ENCODE measurements at places on chromosomes 12 and 14. TPM values are rescaled to one million over a fixed set of nuclear protein-coding genes. Genes with fewer than 3 reads are reported as not detected.

NRXN3 gene
- total RNA-seq = not detected

WNT5B gene
- total RNA-seq = 0.20 TPM

PRB2 gene
- total RNA-seq = not detected

PXN gene
- 52.5 TPM for total RNA-seq

SDR9C7 gene
- not detected for total RNA-seq

TMEM229B gene
- 0.40 TPM for total RNA-seq

CNTN1 gene
- total RNA-seq = not detected

GLT1D1 gene
- not detected for total RNA-seq

PTPRQ gene
- not detected for total RNA-seq

DNA sequence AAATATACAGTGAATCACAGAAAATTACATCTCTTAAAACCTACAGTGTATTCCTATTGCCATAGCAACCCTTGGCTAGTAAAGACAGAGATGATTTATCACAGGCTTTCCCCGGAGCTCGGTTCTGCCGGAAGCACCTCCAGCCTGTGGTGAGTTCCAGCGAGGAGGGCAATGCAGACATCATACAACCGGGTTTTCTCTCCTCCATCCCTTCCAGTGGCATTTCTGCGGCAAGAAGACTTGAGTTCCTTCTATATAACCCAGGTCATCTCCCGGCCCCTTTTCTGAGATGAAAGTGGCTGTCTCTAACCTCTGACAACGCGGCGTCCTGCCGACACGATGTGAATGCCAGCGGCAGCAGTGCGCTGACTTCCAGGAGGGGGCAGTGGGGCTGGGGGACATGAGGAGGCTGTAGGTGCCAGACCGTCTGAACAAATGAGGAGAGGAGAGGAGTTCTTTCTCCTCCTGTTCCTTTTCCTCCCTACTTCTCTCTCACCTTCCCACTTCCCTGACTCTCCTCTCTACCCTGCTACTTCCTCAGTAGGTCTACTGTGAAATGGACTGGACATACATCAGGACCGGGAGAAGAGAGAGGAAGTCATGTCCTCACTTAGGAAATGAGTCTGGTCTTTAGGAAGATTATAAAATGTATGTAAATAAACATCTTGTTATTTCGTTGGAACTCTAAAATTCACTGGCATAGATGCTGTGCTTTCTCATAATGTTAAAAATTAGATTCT is 68.6 kb upstream of the MAX start:
- peak; percentile 56 for DNase-seq

GRCh38 chr14:22375321-22375930 is 213.6 kb downstream of the DAD1 start:
- DNase-seq = peak; percentile 62

DNA sequence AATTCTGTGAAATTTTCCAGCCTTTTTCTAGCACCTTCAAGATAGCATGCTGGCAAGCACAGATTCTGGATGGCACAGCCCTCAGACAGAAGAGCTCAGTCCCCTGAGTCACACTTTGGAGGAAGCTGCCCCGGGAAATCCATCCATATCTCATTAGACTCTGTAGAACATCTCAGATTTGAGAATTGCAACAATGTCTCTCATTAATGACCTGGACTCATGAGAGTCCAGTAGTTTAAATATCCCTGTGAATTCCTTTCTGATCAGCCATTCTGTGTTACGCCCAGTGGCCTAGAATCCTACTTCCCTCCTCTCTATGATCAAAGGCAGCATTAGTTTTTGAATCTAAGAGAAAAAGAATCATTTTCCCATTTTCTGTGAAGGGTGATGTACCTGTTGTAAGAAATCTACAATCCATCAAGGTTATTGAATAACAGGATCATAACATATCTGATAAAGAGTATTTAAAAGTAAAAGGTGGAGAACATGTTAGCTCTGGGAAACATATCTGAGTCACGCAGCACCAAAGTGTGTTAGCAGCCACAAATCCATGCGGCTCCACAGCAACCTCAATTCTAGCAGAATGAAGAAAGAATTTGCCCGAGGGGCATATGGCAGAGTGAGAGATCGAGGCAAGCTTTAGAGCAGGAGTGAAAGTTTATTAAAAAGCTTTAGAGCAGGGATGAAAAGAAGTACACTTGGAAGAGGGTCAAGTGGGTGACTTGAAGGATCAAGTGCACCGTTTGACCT is 855.6 kb upstream of the TMEM132C start:
- DNase-seq = no peak

- DNase-seq = peak; percentile 87
These were observed 17.4 kb downstream of the FOXN3 start for GRCh38 chr14:89399594-89400068.

GRCh38 chr14:97633131-97633738 is 836.1 kb downstream of the VRK1 start:
- DNase-seq = no peak

GRCh38 chr14:30015489-30015888 is 87.8 kb upstream of the PRKD1 start:
- DNase-seq = no peak

- peak; percentile 31 for DNase-seq
These were observed 7.7 kb downstream of the ANKRD33 start for GRCh38 chr12:51895378-51896135.

DNA sequence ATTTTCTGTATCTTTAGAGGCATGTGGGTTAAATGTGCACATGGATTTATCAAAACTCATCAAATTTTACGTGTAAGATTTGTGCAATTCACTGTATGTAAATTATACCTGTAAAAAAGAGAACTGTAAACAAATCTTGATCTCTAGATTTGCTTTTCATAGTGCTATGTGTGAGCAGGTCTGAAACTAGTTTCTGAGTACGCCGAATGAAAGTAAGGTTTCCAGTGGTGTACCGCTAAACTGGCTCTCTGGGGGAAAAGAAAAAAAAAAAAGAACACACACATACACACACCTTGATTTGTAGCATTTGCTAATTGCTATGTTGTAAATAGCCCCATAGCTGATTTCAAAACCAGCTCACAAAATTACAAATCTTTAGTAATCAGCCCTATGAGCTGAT is 8.6 kb upstream of the SLC41A2 start:
- no peak for DNase-seq

GRCh38 chr14:83260751-83261150 is 1727.1 kb upstream of the SEL1L start:
- no peak for DNase-seq

DNA sequence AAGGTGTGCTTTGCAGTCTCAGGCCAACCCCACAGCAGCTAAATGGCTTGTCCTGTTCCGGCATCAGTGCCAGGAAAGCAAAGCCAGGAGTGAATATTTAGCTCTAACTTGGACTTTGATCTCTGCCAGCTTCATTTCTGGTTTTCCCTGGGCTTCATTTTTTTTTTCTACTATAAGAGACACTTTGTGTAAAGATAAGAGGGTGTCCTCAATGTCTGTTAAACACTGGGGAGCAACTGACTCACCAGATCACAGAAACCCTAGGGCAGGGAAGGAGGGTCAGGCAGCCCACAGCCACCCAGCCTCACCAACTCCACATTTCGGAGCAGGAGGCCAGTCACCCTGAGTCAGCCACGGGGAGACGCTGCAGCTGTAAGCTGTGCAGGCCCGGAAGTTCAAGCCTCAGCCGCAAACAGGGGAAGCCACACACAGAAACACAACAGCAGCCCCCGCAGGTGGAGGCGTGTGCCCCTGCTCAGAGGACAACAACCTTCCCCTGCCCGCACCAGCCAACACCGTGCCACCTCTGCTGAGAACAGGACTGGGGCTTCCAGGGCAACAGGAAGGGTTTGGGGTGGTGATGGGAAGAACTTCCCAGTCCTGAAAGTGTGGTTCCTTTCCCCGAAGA is 6.3 kb downstream of the TNFRSF1A start:
- peak; percentile 79 for DNase-seq

DNA sequence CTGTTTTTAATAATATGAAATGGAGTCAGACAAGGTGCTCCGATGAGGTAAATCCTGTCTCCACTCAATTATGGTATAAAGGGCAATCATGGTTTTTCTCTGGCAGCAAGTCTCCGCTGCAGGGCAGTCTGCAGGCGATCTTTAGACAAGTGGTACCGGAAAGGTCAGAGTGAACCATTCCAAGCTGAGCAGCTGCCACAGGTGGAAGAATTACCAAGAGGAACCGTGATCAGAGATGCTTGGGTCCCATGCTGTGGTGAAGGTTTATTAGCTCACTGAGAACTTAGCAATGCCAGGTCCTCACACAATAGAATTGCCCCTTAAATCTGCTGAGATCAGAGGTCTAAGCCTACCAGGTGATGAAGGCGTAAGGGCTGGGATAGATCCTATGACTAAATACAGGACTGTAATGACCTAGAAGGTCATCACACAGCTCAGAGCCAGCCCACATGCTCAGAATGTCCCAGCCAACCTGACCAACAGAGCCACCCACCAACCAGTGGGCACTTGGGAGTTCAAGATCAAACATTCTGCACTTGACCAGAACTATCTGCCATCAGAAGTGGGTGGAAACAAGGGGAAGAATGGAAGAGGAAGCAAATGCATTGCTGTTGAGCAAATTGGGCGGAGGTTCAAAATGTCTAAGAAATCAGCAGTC is 175.2 kb upstream of the BCL2L14 start:
- DNase-seq = no peak

GRCh38 chr12:90653040-90653439 is 301.9 kb downstream of the CCER1 start:
- no peak for DNase-seq

- DNase-seq = no peak
These were observed 115.6 kb downstream of the NEDD1 start for GRCh38 chr12:97022536-97023230.

- no peak for DNase-seq
These were observed 170.9 kb upstream of the PTPRQ start for GRCh38 chr12:80273144-80273543.

GRCh38 chr12:64236549-64236948 is 14.5 kb upstream of the KICS2 start:
- DNase-seq = peak; percentile 52

- DNase-seq = peak; percentile 34
These were observed 8.1 kb downstream of the PTPN6 start for GRCh38 chr12:6959058-6959804.

DNA sequence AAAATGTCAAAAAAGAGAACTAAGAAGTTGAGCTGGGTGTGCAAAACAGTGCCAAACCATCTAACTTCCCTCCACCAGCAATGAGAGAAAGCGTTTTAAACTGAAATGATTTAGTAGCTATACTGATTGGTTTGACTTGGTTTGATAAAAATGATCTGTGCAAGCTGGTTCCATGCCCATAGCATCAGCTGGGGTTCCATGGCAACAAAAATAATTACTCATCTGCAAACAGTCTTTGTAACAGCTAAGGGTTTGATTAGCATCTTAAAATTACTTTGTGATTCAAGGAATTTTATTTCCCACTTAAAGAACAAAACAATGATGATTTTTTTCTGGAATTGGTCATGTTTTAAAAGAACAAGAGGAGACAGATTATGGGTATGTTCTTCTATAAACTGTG is 15.0 kb upstream of the BICD1 start:
- DNase-seq = no peak

GRCh38 chr14:58699681-58700205 is 62.0 kb downstream of the DACT1 start:
- DNase-seq = no peak

DNA sequence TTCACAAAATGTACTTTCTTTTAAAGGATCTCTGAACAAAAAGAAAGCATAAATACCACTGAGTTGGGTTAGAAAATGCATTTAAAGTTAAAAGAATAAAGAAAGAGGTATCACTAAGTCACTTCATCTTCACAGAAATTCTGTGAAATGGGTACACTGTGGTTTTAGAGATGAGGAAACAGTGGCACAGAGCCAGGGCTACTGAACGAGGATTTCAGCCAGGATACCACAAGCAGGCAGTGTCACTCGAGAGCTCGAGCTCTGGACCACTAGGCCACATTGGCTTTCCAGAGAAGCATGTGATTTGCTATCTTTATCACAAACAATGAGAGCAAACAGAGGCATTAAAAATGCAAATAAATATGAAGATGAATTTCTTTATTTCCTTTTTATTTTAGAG is 51.0 kb downstream of the WDHD1 start:
- DNase-seq = peak; percentile 33

- DNase-seq = no peak
These were observed 72.8 kb downstream of the KIF26A start for GRCh38 chr14:104211215-104211614.

- peak; percentile 30 for DNase-seq
These were observed 99.9 kb downstream of the PHETA1 start for GRCh38 chr12:111268738-111269572.

DNA sequence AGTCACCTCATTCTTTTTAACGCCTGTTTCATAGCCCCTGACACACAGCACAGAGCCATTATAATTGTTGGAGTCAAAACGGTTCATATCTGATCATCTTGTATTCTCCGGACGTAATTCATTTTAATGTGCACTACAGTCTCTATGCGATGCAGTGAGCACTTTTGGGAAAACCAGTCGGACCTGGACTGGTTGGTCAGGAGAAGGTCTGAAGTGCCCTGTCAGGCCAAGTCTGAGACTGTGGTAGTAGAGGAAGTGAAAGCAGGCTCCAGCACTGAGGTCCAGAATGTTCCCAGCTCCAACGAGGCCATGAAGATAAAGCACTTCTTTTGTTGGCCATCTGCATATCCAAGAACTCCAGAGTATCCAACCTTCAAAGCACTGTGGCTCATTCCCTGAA is 117.1 kb upstream of the NCOR2 start:
- peak; percentile 35 for DNase-seq

GRCh38 chr12:6606331-6607131 is 648 bp downstream of the CHD4 start:
- peak; percentile 56 for DNase-seq

DNA sequence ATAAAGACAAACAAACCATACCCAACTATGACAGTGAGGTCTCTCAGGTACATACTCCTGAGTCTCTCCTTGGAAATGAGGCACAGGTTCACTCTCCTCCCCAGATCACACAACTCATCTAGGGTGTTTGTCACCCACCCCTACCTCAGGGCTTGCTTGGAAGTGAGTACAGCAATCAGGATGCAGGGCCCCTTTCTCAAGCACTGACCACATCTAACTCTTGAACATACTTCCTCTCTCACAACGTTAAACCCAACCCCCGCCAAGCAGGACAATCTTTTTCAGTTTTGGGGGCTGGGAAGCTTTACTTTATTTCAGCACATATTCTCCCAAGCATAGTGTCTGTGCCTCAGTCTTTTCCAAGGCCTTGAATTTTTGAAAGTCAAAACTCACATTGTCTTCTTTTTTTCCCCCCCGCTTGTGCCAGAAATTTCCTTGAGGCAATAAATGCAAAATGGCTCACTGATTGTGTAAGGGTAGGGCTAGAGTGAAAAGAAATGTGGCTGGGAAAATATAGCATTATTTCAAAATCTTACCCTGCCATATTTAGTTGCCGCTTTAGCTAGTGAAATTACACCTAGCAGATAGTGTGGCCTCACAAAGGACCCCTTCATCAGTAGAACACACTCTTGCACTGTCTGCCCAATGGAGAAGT is 2.4 kb upstream of the GPR65 start:
- no peak for DNase-seq

Data from lung microvascular endothelial cell (primary cell).